ENCODE measurements at places on chromosomes 3 and 15.

DNA sequence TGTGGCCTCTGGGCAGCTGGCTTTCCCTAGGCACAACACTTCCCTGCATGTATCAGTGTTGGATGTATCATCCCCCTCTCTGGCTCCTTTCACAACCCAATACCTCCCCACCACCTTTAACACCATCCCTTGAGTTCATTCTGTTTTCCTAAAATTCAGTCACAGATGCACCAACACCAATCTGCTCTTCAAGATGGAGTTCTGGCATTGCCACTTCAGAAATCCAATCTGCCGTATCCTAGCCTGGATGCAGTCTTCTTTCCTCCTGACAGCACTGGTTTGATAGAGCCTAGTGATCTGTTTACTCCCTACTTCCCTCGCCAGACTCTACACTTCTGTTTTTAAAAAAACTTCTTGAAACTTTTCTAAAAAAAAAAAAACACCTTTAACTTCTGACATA, 21.7 kb downstream of the PXYLP1 start:
- no peak for DNase-seq

GRCh38 chr3:12996181-12996506, 77.1 kb downstream of the IQSEC1 start:
- no peak for DNase-seq

GRCh38 chr3:38139191-38139590, 730 bp downstream of the MYD88 start:
- DNase-seq, result no peak

DNA sequence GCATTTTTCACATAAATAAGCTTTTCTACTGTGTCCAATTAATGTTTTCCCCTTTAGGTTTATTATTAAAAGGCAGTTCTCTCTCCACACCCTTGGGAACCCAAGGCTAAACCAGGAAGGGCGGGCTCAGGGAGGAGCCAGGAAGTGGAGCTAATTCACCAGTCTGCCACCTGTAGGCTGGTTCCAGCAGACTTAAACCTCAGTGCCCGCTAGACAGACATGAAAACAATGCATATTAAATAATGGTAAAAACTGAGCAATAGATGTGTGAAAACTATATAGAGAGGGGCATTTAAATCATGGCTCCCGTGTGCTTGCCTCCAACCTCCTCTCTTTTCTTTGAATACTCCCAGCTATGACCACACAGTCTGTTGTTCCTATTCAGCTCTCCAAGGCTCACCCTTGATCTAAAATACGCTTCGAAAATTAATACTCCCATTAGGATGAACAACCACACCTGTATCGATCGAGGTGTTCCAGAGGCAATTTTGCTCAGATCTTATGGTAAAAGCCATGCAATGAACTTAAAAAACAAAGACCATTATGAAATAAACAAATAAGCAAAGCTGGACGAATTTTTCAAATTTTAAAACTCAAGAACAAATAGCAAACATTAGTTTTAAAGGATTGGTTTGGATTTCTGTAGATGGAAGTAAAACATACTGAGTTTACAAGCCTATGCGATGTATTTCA, 253.3 kb downstream of the TJP1 start:
- DNase-seq, result no peak

DNA sequence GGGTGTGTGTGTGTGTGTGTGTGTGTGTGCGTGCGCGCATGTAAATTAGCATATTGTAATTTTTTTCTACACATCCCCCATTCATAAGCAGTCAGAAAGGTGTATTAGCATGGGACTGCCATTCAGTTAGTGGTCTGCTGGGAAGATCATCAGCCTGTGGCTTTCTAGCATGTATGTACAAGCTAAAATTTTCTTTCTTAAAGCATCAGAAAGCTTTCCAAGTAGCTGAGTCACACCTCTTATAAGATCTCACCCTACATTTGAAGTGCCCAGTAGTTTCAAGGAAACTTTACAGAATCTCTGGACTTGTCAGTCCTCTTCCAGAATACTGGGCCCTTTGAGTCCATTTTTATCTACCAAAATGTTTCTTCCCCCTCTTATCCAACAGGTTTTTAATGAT, 411.4 kb upstream of the TPRG1 start:
- no peak for DNase-seq

DNA sequence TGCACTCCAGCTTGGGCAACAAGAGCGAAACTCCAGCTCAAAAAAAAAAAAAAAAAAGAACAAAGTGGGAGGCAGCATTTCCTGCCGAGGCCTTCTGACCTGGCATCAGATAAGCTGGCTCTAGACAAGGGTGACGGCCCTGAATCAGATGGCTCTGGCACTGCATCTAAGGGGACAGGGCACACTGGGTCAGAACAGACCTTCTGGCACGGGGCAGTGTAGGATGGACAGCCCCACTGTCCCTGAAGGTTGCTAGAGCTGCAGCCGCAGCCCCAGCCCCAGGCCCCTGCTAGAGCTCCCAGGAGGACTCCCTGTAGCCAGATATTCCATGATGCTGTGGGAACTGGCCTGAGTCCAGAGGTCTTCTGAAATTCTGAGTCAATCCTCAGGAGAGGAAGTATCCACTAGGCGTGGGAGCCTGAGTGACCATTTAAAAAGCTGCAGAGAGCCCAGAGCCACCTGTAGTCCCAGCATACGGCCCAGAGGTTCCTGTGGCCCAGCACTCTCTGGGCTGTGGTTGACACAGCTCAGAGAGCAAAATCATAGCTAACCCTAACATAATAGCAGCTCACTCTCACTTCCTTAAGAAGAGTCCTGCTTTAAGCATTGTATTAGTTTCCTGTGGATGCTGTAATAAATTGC, 69.2 kb upstream of the MFGE8 start:
- DNase-seq, result no peak
